Omental fat pad (tissue), 4 donors: ENCODE measurements at places on chromosomes 7 and 10.

- no peak for DNase-seq
Observed at GRCh38 chr7:2358968-2359527, 4.4 kb downstream of the EIF3B start.

GRCh38 chr7:92478095-92478494 lies 349 bp upstream of the ERVW-1 start:
- DNase-seq, result no peak

- DNase-seq, result no peak
Observed at GRCh38 chr7:40354711-40355110, 219.9 kb downstream of the SUGCT start.

GRCh38 chr7:99573257-99573656 lies 14.8 kb downstream of the ZNF655 start:
- DNase-seq, result no peak

DNA sequence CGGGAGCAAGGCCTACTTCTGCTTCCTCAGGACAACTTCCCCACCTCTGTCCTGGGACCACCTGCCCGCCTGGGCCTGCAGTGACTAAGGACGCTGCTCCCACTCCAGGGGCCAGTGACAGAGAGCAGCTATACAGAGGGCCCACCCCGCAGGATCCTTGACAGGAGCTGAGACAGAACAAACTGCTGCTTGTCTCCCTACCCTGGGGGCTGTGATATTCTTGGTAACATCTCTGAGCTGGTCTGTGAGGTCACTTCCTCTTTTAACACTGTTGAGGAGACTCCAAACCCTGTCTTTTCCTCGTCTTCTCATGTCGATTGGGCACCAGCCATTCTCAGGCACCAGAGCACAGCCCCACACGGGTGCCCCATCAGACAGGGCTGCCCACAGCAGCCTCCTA lies 6.9 kb upstream of the MRPS24 start:
- no peak for DNase-seq

- no peak for DNase-seq
Observed at GRCh38 chr7:16084370-16084769, 337.0 kb downstream of the CRPPA start.

GRCh38 chr7:92963566-92963965 lies 127.2 kb upstream of the CDK6 start:
- DNase-seq, result no peak

GRCh38 chr10:112361951-112362751 lies 11.8 kb upstream of the ACSL5 start:
- DNase-seq, result no peak

GRCh38 chr10:79158402-79159097 lies 89.8 kb downstream of the ZMIZ1 start:
- DNase-seq, result no peak

DNA sequence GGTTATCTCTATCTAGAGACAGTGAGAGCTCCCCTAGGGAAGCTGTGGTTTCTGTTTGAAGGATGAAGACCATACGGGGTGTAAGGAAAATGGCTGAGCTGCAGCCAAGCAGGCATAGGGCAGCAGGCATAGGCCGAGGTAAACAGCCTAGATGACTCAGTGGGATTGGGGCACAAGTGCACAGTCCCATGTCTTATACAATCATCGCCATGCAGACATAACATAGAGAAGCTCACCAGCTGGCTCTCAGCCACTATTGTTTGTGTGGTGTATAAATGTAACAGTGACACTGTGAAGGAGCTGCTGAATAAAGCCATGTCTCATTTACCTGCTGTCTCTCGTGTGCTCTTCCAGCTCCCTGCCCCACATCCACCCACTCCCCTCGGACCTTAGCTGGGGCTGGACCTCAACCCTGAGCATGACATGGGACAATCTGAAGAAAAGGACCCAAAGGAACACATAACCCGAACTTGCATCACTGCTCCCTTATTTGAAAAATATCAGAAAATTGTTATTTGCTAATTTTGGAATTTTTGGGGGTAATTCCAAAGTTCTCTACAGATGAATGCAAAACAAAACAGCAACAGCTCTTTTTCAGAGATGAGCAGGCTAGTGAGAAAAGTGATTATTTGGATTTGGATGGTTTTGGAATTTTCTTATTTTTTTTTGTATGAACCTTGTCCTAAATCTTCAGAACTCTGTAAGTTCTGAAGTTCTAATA lies 582.7 kb downstream of the REEP3 start:
- DNase-seq, result no peak

- peak; percentile 9 for DNase-seq
Observed at GRCh38 chr10:78457804-78458482, 424.3 kb downstream of the RPS24 start.

DNA sequence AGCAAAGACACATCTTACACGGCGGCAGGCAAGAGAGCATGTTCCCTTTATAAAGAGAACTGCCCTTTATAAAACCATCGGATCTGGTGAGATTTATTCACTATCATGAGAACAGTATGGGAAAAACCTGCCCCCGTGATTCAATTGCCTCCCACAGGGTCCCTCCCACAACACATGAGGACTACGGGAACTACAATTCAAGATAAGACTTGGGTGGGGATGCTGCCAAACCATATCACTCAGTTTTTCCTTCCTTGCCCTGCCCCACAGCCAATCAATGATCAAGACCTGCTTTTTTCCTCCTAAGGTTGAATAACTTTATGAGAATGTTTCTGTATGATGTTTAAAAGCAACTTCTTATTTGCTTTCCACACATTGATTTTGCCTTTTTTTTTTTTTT lies 3.1 kb upstream of the PTPRE start:
- no peak for DNase-seq

DNA sequence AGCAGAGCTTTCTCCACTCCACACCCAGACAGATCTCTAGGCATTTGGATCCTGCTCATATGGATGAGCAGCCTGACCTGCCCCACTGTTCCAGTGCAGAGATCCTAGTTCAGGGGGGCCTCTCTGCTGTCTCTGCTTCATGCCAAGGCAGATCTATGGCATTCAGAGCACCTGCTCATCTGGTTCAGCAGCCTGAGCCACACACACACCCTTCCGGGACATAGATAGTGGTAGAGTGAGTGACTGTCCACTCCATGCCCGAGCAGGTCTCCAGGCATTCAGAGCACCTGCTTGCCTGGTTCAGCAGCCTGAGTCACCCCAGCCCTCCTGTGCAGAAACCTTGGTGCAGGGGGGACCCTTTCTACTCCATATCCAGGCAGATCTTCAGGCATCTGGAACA lies 54.3 kb upstream of the ZNF800 start:
- no peak for DNase-seq
